CD4-positive, alpha-beta T cell treated with Interferon alpha-2 for 1 hour (primary cell): ENCODE measurements at places on chromosomes 13 and 19.

- no peak for DNase-seq
Observed at GRCh38 chr13:113426591-113426986, 26.7 kb downstream of the ADPRHL1 start.

- DNase-seq: no peak
Observed at GRCh38 chr13:44004878-44005277, 125.2 kb downstream of the LACC1 start.

DNA sequence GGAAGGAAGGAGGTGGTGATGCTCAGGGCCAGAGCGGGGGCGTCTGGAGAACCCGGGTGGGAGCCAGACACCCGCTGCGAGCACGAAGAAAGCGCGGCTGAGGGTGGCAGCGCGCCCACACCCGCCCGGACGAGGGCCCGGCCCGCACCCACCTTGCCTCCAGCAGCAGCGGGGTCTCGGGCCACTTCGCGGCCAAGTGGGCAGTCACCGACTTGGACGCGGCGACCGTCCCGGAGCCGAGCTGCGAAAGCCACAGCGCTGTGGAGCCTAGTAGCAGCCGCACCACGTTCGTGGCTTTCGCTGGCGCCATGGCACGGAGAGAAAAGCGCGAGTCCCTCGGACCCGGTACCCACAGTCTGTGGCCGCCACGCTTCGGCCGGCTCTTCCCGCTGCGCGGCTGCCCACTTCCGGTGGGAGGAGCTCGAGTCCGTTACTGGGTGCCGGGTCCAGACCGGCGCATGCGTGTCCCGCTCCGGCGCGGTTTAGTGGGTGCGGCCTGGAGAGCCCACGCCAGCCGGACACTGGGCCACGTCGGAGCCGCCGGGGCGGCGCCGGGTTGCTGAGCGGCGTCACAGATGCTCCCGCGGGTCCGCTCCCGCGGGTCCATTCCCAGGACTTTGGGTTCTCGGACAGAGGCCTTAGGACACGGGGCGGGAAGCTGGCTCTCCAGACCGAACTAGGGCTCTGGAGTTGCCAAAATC lies at the start of gene UGGT2:
Gene UGGT2, minus strand, starts transcription at position 399 of the 701 bp plus-strand sequence. Its CDS starts 89 bp downstream, at position 310.
- DNase-seq: peak; percentile 69

GRCh38 chr13:20141238-20142022 lies 19.4 kb downstream of the GJA3 start:
- no peak for DNase-seq

- DNase-seq: no peak
Observed at GRCh38 chr13:114120591-114121011, 11.8 kb downstream of the RASA3 start.

GRCh38 chr13:111013196-111013595 lies 98.3 kb upstream of the ANKRD10 start:
- DNase-seq: no peak

GRCh38 chr19:39053276-39054090 lies 21.1 kb upstream of the FBXO27 start:
- DNase-seq: no peak

- DNase-seq: peak; percentile 95
Observed at GRCh38 chr13:42991898-42992763, at the start of gene EPSTI1. TSS of gene EPSTI1 (minus strand) at chr13:42992241. CDS start at chr13:42992165, 76 bp downstream.

GRCh38 chr19:2054763-2055162 lies 3.7 kb upstream of the MKNK2 start:
- DNase-seq: no peak

DNA sequence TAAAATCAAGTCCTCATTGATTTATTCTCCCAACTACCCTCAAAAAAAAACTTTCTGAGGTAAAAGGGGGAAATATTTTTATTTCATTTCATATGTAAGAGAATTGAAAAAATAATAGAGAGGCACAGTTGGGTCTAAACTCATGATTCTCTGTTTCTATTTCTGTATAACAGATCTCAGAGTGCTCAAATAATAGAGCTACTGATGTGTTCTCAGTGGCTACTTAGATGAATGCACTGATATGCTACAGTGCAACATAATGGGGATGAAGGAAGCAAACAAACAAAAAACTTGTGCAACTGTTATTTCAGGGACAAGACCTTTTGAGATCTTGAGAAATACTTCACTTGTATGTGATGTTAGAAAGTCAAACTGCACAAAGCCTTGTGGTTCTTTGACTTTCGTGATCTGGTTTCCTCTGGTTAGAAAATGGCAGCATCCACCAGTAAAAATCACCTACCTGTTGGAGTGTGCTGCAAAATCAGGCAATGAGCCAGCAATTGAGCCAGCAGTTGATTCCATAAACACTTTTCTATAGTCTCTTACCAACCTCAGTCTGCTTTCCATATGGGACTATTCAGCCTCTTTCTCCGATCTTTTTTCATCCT lies 9.7 kb upstream of the DACH1 start:
- DNase-seq: no peak

GRCh38 chr13:48775804-48776203 lies 122.1 kb downstream of the CYSLTR2 start:
- DNase-seq: no peak
